Glutamatergic neuron (in vitro differentiated cells): ENCODE measurements at places on chromosomes 6 and 20. TPM values are rescaled to one million over a fixed set of nuclear protein-coding genes. Genes with fewer than 3 reads are reported as not detected.

TPBG gene
- 1.4 TPM for total RNA-seq

MLN gene
- total RNA-seq, result not detected

PCMTD2 gene
- total RNA-seq, result 82.4 TPM

LGSN gene
- not detected for total RNA-seq

BTN3A1 gene
- 2.2 TPM for total RNA-seq
